ENCODE measurements at places on chromosomes 4 and X. TPM values are rescaled to one million over a fixed set of nuclear protein-coding genes. Genes with fewer than 3 reads are reported as not detected.

The AMTN gene
- not detected for total RNA-seq

The KIAA1210 gene
- total RNA-seq = not detected

The BST1 gene
- total RNA-seq = 5.9 TPM

The NOP14 gene
- 37.9 TPM for total RNA-seq

The ACSL4 gene
- 170 TPM for total RNA-seq

The MAGEB17 gene
- total RNA-seq = not detected

The TMSB15A gene
- 1.4 TPM for total RNA-seq

The ZNF81 gene
- 4.0 TPM for total RNA-seq

The OPN1MW3 gene
- total RNA-seq = not detected

The PGAM4 gene
- total RNA-seq = not detected

The NHS gene
- total RNA-seq = 0.98 TPM

The MAB21L2 gene
- not detected for total RNA-seq

The F8A2 gene
- total RNA-seq = not detected

The FNIP2 gene
- total RNA-seq = 19.1 TPM

The PHEX gene
- 1.1 TPM for total RNA-seq

The AFP gene
- not detected for total RNA-seq

The AKAP14 gene
- not detected for total RNA-seq

The PRSS12 gene
- total RNA-seq = 4.1 TPM

The GPC3 gene
- 1.5 TPM for total RNA-seq

The NONO gene
- total RNA-seq = 330 TPM

The PRDM5 gene
- 13.2 TPM for total RNA-seq

The FAM184B gene
- total RNA-seq = not detected

The MAOB gene
- under 0.01 TPM for total RNA-seq

The RNF128 gene
- total RNA-seq = under 0.01 TPM

The STPG2 gene
- total RNA-seq = not detected

The SYP gene
- 0.37 TPM for total RNA-seq

The SLC6A14 gene
- total RNA-seq = not detected

The ZDHHC15 gene
- 0.37 TPM for total RNA-seq

The CTAG1A gene
- total RNA-seq = not detected

The NLGN3 gene
- 0.37 TPM for total RNA-seq

The MGARP gene
- total RNA-seq = 1.8 TPM

The SLC16A2 gene
- 9.2 TPM for total RNA-seq

The SSX2 gene
- not detected for total RNA-seq

The MTMR8 gene
- 0.59 TPM for total RNA-seq

The SLC38A5 gene
- 131 TPM for total RNA-seq

The HHIP gene
- total RNA-seq = 4.5 TPM

The CDS1 gene
- 0.20 TPM for total RNA-seq

The GAGE13 gene
- total RNA-seq = not detected

The IL9R gene
- total RNA-seq = not detected

The PRRG3 gene
- total RNA-seq = 0.73 TPM

The PRPS1 gene
- 20.7 TPM for total RNA-seq

The VCX2 gene
- total RNA-seq = not detected

The SERTM2 gene
- not detected for total RNA-seq

The ARHGAP24 gene
- 59.9 TPM for total RNA-seq

The GYPE gene
- 3.3 TPM for total RNA-seq
